EL (cell line): ENCODE measurements at places on chromosomes 12 and 14.
A peak's percentile ranks its signal among the peaks of the same experiment; 100 is the strongest.

DNA sequence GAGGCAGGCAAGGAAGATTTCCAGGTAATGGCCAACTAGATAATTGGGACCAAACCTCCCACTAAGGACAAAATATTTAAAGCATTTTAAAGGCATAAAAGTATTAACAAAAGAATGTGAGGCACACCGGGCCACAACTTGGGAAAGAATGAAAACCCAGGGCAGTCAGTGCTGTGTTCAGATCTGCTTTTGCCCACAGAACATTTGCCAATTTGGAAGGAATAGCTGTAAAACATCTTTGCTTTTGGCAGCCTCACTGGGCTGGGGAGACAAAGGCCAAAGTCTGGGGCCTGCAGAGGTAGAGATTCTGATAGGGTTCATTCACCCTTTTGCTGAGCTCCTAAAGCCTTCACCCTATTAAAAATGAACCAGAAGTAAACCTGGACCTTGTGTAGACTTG lies 82.3 kb downstream of the SYNE3 start:
- DNase-seq: no peak

DNA sequence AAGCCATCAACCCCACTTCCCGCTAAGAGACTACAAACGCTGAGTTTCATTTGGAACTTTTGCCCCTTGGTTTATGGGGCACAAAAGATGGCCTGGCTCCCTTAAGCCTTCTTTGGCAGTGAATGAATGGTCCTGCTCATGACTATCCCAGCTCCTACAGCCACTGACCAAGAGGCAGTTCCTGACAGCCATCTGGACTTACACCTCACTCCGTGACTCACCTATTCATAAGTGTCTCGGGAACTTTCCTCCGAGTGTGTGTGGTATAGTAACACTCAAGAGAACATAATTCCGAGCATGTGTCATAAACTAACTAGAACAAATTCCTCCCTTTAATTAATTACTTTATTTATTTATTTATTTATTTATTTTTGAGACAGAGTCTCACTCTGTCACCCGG lies 51.9 kb upstream of the NUDT4 start:
- DNase-seq: peak; percentile 88

GRCh38 chr14:91369628-91370445 lies 47.8 kb downstream of the CCDC88C start:
- no peak for DNase-seq

- no peak for DNase-seq
Measured at GRCh38 chr14:77883131-77883846, 83.4 kb downstream of the ADCK1 start.

- DNase-seq: peak; percentile 87
Measured at GRCh38 chr12:121872546-121873215, 14.0 kb upstream of the HPD start.

GRCh38 chr12:113291586-113291985 lies 43.3 kb downstream of the SLC8B1 start:
- DNase-seq: no peak

DNA sequence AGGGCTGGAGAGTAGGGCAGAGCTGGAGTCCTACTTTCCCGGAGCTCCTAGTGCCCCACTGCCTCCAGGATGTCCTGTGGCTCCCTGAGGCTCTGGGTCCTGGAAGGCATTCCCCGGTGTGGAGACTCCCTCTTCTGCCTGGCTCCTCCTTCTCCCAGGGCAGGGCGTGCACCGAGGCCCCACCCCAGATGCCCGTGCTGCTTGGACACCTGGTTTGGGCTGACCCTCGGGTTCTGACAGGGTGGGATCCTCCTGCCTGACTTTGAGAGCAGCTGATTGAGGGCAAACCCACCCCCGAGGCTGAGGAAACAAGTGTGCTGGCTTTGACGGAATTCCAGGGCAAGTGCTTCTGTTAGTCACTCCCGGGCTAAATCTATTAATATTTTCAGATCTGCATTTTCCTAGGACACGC lies 15.4 kb downstream of the TEAD4 start:
- peak; percentile 49 for DNase-seq

DNA sequence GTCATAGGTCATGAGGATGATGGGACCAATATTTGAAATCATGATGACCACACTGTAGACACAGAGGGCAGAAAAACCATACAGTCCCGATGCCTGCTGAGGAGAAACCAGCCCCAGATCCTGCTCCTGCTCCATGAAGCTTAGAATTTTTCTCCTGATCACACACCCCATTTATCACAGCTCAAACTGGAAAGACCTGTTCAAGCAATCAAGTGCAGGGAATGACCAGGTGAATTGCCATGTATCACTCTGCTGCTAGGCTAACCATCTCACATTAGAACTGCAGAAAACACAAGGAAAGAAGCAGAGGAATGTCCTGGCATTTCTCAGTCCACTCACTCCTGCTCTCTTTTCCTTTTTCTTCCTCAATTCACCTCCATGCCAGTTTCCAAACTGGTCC lies 18.1 kb downstream of the MANSC1 start:
- no peak for DNase-seq

DNA sequence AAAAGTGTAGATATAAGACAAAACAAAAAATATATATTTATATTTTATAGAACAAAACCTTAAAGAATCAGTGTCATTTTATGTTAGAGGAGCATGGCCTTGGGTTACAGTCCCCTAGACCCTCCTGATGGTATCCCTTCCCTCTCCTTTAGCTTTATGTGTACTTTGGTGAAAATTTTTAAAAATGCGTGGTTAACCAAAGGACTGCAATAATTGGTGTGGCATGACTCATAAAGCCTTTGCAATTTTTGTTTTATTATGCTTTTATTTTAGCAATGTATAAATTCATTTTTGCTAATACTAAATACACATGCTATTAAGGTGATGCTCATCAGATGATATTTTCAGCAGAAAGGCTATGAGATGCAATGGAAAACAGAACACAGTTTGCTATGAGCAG lies 264.4 kb downstream of the SYT1 start:
- DNase-seq: peak; percentile 10

GRCh38 chr12:49584591-49584990 lies 16.6 kb upstream of the MCRS1 start:
- DNase-seq: no peak

GRCh38 chr12:92466391-92467305 lies 236.1 kb upstream of the PLEKHG7 start:
- no peak for DNase-seq

- no peak for DNase-seq
Measured at GRCh38 chr14:84785996-84786395, 743.9 kb upstream of the FLRT2 start.

GRCh38 chr12:58727521-58727920 lies 192.8 kb downstream of the LRIG3 start:
- DNase-seq: peak; percentile 23

GRCh38 chr12:39239490-39240486 lies 203.1 kb downstream of the KIF21A start:
- no peak for DNase-seq

- peak; percentile 77 for DNase-seq
Measured at GRCh38 chr12:65999564-66000280, 130.8 kb downstream of the LLPH start.

- peak; percentile 58 for DNase-seq
Measured at GRCh38 chr14:99774556-99775307, 18.5 kb upstream of the EML1 start.

DNA sequence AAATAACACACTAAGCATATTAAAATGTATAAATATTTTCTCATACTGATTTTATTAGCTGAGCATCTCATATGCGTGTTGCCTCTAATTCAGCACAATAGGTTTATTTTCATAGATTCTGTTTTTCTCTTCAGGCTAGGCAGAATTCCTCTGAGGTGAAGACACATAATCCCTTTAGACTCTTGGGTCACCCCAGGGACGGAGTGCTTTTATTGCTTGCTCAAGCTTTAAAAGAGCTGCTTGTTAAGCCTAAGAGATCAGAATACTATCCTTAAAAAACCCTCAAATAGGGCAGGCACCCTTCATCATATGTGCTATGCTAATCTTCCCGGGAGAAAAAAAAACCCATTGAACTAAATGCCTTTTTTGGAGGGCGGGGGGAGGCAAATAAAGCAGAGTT lies 390.1 kb downstream of the KCNH5 start:
- DNase-seq: peak; percentile 2

- DNase-seq: no peak
Measured at GRCh38 chr12:1305063-1305434, 289.3 kb downstream of the FBXL14 start.

GRCh38 chr12:96400631-96401075 lies 414 bp upstream of the CDK17 start:
- peak; percentile 50 for DNase-seq

DNA sequence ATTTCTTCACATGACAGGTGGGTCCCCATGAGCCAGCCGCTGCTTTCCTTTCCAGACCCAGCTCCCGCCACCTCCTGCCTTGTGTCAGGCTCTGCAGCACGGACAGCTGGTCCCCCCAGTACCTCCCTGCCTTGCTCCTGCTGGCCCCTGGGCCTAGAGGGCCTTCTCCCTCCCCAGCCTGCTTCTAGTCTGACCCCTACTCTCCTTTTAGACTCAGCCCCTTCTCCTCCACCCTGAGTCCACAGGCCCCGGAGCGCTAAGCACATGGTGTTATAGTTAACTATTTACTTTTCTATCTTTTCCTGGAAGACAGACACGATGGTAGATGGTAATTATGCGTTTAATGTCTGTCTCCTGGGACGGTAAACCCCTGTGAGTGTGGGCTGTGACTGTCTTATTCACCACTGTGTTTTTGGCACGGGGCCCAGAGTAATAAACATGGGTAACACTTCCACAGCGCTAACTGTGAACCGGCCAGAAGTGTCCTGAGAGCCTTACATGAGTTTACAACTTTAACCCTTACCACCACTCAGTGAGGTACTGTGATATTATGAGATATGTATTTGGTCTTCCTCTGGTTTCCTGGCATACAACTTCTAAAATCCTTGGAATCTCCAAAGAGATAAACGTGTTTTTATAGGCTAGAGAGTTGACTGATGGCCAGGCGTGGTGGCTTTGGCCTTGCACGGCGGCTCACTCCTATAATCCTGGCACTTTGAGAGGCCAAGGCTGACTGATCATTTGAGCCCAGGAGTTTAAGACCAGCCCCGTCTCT lies 41.2 kb downstream of the DGLUCY start:
- peak; percentile 58 for DNase-seq

DNA sequence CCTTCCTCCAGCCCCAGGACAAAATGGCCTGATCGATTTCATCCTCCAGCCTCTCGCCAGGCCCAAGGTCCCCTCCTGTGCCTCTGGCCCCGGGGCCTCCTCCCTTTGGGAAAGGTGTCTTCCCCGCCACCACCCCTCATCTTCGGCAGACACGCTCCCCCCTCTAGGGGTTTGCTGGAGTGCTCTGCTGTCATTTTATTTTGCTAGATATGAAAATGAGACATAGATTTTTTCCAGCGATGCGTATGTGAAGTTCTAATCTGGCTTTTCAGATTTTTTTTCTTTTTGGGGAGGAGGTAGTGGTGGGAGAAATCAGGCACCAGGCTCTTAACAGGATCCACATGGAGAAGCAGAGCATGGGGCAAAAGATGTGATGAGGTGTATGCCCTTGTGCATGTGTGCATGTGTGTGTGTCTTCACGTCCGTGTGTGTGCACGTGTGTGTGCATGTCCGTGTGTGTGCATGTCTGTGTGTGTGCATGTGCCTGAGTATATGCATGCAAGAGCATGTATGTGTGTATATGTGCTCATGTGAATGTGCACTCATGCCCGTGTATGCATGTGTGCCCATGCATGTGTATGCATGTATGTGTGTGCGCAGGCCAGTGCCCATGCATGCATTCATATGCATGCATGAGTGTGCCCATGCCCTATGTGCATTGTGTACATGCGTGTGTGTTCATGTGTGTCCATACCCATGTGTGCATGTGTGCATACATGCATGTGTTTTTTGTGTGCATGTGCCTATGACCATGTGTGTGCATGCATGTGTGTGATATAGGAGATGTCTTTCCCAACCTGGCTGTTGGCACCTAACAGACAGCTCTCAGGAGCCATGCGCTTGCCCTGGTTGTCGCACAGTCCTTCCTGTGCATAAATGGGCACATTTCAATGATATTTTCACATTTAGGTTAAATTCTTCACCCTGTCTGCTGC lies 203.0 kb downstream of the RBM19 start:
- no peak for DNase-seq

DNA sequence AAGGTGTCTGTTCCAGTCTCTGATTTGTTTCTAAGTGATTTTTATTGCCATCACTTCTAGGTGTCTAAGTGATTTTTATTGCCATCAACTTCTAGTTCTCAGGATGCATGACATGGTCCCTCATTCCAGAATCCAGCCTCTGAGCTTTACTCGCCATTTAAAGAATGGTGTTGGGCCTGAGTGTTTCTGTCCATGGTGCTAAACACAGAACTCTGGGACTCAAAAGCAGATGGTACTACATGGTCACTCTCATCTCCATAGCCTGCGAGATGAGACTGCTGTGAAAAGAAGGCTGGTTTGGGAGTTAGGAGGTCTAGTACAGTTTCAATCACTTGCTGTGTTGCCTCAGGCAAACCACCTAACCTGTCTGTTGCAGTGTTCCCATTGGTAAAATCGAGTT lies 276.6 kb downstream of the NRXN3 start:
- no peak for DNase-seq

GRCh38 chr12:117329756-117330155 lies 31.7 kb downstream of the NOS1 start:
- no peak for DNase-seq

DNA sequence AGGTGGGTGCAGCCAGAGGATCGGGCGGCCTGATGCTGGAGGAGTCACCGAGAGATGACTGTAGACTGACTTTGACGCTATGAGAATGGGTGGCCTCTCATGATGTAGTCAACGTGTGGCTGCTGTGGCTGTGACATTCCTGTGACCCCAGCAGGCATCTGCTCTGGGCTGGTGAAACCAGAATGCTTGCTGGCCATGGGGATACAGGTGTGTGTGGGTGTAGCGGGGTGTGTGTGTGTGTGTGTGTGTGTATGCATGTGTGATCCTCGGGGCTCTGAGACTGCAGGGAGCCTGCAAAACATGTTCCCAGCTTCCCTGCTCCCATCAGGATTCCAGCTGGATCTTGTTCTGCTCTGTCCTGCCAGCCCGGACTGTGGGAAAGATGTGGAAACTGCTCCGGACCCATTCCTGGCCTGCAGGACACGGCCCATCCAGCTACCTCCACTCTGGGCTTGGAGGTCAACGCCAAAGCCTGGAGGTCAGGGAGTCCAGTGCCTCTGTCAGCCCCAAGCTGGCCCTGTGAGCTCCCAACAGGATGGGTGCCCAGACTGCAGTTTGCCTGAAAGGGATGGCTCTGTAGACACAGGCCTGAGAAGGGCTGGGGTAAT lies 18.8 kb upstream of the HHIPL1 start:
- DNase-seq: no peak

- no peak for DNase-seq
Measured at GRCh38 chr14:60639674-60640073, 9.6 kb downstream of the SIX1 start.

GRCh38 chr12:130334937-130335336 lies 2.8 kb upstream of the PIWIL1 start:
- no peak for DNase-seq

GRCh38 chr12:6341417-6342139 lies at the start of gene TNFRSF1A:
TNFRSF1A (minus strand) TSS chr12:6342076; CDS start chr12:6341814, 262 bp downstream.
- DNase-seq: peak; percentile 82
